ENCODE measurements at places on chromosomes 1 and 21.

DNA sequence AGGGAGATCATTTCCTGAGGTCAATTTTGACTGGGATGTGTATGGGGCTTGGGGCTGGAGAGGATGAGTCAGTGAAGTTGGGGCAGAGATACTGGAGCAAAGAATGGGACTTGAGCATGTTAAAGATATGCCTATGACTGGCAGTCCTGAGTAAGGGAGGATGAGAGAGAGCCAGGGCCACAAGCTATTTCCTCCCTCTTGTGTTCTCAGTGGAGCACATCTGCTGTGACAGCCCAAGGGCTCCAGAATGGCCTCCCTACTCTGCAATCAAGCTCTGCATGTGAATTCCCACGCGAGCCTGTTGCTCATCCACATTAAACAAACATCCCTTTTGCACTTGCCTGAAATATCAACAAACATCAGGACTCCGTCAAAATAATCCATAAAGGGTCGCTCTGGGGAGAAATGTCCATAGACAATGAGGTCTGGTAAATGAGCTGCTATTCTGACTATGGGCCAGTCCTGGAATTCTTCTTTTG is 9.2 kb downstream of the ADCY10 start:
- DNase-seq = no peak

- no peak for DNase-seq
Measured at GRCh38 chr1:101073836-101074235, 48.3 kb upstream of the DPH5 start.

DNA sequence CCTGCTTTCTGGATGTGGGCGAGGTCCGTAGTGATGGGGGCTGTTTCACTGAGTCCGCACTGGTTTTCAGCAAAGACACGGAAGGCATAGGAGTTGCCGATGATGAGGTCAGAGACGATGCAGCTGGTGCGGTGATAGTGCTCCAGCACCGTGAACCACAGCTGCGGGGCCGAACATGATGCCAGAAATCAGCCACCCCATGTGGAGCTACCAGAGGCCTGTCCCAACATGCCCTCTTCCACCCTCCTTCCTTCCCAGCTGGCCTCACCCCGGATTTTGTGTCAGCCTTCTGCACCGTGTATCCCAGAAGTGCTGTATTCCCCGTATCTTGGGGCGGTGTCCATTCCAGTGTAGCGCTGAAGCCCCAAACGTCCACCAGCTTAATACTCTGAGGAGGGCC is 10.0 kb downstream of the MYBPHL start:
- DNase-seq = no peak

- DNase-seq = peak; percentile 50
Measured at GRCh38 chr21:46154155-46154954, 1.0 kb downstream of the FTCD start.

DNA sequence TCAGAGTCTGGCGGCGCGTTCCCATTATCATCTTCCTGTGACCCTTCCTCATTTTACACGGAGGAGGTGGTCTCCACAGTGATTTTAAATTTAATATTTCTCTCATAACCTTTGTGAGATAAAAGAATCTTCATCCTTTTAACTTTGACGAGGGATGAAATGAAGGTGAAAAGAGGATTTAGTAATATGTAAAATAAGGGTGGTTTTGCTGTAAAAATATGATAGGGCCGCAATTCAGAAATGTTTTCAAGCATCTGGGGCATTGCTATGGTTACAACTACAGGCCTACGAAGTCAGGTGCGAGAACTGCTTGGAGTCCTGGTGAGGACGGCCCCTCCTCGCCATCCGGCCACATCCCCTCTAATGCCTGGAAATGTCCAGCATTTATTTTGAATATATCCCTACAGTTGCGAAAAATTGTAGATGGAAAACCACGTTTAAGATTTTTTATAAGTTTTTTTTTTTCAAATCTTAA is 422 bp upstream of the RSBN1 start:
- no peak for DNase-seq

DNA sequence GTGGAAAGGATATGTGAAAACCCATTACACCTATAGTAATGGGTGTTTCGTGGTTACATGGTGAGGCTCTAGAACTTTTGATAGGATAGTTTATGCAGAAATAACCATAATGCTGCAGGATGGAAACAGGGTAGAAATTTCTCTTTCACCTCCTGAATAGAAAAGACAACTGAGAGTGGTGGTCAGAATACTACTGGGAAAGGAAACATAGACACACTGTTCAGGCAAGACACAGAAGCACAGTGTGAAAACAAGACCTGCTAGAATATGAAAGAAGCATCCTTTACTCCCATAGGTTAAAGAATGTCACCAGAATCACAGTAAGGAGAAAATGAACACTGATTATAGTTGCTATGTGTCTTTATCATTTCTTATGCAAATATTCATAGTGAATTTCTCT is 496.6 kb downstream of the DPYD start:
- no peak for DNase-seq

- no peak for DNase-seq
Measured at GRCh38 chr21:29017639-29018237, 1.4 kb downstream of the RWDD2B start.
